ENCODE measurements at places on chromosomes 5 and 9.

- no peak for DNase-seq
Measured at GRCh38 chr5:14003513-14003912, 59.0 kb upstream of the DNAH5 start.

DNA sequence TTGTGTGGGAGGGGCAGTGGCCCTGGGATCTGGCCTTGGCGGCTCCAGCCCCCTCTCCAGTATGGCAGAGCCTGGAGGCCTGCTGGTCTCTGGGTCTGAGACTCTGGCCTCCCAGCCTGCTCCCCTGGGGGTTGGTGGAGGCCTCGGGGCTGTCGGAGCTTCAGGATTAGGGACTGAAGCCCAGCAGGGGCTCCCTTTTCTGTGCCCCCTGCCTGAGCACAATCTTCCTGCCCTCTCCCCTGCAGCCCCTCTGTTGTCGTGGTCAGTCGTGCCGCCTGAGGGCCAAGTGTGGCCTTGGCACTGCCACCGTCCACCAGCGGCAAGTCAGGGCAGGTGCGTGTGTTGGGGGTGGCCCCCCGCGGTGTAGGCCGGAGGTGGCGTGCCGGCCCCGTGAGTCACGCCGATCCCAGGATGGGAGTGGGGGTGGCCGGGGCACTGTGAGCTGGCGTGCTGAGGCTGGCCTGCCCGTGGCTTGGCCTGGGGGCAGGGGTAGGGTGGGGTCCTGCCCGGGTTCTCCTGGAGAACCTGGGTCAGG lies 53.6 kb downstream of the RXRA start:
- peak; percentile 69 for DNase-seq

GRCh38 chr5:73282383-73282782 lies 109.4 kb downstream of the TMEM174 start:
- DNase-seq: no peak

DNA sequence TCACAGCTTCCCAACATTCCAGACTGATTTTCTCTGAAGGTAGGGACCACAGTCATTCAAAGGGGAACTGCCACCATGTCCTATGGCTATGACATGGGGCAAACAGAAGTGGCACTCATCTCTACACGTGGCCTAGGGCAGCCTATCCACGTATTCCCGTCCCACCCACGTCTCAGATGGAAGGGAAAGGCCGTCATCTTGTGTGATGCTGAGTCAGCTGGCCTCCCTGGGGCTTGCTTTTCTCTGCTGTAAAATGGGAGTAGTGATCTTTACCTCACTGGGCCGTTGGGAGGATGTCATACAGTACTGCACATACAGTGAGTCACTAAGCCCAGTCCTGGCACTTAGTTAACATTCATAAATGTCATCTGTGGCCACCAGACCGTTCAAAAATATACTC lies 72.3 kb downstream of the RAPGEF1 start:
- DNase-seq: no peak

DNA sequence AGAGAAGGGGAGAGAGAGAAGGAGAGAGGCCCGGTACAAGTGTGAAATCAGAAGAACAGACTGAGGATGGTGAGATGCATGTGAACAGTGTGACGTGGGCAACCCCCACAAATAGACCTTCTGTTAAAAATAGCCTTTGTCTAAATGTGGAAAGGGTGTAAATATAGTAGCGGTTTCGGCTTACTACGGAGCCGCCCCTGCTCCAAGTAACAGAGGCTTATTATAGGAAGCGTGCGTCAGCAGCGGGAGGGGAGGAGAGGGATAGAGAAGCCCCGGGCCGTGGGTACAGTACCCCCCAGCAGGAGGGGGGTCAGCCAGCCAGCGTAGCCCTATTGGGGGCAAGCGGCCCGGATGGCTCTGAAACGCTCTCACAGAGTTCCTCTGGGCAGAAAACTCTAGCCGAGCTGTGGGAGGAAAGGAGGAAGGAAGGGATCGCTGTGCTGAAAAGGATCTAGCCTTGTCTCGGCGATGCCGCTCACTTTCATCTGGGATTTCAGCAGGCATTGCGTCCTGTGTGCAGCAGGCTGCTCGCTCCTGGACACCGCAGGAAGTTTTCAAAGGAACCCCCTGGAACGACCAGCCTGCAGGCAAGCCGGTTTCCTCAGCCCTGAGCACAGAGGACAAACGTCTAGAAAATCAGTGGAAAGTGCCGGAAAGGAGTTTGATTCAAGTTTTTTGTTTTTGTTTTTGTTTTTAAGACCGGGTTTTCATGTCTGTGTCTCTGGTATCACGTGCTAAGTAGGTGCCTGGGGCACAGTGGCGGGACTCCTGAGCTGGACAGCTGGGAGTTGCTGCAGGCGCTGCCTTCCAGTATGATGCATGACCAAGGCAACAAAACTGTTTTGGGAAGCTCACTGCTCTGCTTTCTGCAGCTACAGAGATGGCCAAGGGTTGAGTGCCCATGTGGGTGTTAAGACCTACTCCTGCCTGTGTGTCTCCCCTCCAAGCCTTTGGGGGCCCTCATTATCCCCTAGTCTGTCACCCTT lies 146.6 kb downstream of the SEC61B start:
- DNase-seq: peak; percentile 13

DNA sequence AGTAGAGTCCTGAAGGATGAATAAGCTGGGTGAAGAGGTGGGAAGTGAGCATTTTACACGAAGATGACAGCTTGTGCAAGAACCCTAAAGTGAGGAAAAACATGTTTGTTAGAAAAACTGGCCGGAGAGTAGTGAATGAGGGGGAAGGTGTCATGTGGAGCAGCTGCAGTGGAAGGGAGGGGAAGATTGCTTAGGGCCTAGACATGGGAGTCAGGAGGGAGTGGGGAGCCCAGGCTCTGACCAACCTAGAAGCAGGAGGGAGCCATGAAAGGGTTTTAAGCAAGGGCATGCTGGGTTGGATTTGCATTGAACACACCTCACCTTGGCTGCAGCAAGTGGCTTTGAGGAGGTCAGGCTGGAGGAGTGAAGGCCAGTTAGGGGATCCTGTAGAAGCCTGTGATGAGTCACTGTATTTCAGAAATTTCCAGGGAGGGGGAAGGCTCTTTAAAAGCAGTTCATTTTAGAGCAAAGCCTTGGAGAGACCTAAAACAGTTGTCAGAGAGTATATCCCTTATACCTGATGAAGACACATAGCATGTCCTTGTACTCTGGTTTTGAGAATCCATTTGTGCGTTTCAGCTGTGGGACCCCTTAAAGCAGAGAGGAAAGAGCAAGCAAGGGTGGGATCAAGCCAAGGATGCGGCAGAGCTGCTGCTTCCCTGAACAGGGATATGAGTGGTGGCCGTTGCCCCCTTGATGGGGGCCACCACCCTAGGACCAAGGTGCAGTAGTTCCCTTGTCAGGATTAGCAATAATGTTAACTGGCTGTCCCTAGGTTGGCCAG lies 45.4 kb downstream of the ANGPTL2 start:
- DNase-seq: no peak

- DNase-seq: no peak
Measured at GRCh38 chr9:133861692-133862091, 123.5 kb upstream of the SARDH start.

DNA sequence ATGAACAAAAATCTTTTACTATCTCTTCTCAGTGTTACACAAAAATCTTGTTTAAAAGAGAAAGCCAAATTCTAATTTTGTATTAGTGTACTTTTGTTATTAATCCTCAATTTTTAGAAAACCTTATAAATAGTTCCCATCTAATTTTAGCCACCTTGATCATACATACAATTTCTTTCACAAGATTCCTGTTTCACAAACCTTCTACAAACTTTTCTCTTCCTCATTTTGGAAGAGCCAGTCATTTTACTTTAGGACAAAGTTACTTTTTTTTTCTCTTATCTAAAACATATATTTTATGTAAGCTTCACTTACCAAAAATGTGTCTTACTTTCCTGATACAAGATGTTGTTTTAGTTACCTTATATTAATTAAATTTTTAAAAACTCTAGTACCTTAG lies 161.3 kb downstream of the YIPF5 start:
- DNase-seq: no peak

DNA sequence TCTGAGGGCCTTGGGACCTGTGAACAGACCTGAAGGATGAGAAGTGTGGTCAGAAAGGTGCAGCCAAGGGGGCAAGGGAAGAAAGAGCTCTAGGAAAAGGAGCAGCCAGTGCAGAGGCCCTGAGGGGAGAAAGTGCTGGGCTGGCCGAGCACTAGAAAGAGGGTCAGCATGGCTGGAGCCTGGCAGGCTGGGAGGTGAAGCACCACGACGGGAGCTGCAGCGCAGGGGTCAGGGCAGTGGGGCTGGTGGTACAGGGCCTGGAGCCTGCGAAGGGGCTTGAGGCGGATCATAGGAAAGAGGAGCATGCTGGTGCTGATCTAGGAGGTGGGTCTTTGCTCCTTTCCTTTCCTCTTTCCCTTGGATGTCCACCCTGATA lies 9.1 kb upstream of the SYNPO start:
- no peak for DNase-seq

- DNase-seq: no peak
Measured at GRCh38 chr5:171872666-171873065, 87.0 kb downstream of the SMIM23 start.

DNA sequence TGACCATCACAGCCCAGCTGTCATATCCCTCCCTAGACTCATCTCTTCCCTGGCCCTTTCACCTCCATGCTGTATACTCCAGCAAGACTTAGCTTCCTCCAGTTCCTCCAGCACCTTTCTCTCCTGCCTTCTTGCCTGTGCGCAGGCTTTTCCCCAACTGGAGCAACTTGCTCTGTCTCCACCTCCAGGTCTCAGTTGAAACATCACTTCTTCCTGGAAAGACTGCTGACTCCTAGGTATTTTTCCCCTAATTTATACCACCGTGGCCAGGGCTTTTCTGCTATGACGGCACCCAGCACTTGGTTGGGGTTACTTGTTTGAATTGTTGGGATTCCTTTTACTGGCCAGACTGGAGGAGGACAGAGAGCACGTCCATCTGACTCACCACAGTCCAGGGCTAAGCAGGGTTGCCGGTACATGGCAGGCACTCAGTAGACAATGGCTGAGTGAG lies 67.5 kb downstream of the KCNIP1 start:
- DNase-seq: peak; percentile 21

GRCh38 chr5:14901462-14902051 lies 30.0 kb upstream of the ANKH start:
- DNase-seq: no peak

GRCh38 chr5:19001539-19001938 lies 986.5 kb downstream of the CDH18 start:
- DNase-seq: no peak

DNA sequence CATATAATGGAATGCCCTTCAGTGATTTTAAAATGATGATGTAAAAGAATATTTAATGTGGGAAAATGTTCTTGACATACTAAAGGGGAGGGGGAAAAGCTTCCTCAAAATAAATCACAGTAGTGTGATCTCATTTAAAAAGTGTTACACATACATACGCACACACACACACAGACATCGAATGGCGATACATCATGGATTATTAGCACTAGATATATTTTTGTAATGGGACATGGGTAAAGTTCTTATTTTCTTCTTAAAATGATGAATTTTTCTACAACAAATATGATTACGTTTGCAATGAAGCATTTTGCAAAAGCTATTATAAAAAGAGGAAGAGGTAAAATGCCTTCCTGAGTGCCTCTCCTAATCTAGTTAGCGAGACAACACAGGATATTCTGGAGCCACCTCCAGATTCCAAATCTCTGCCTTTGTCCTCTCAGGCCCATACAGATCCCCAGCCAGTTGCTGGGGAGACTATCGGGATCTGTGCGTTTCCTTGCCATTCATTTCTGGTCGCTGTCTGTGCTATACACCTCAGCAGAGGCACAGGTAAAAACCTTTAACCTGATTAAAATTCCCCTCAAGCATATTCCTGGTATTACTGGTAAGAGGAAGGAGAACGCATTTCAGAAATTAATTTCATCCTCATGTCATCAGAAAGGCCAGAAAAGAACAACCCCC lies 69.6 kb downstream of the SLC28A3 start:
- no peak for DNase-seq

- DNase-seq: peak; percentile 59
Measured at GRCh38 chr5:75042522-75042921, 9.8 kb downstream of the GCNT4 start.

- peak; percentile 49 for DNase-seq
Measured at GRCh38 chr9:98318834-98319478, 63.5 kb upstream of the TBC1D2 start.

GRCh38 chr9:37760416-37761161 lies 7.0 kb downstream of the TRMT10B start:
- DNase-seq: peak; percentile 69

- no peak for DNase-seq
Measured at GRCh38 chr5:33793276-33793675, 98.5 kb downstream of the ADAMTS12 start.

DNA sequence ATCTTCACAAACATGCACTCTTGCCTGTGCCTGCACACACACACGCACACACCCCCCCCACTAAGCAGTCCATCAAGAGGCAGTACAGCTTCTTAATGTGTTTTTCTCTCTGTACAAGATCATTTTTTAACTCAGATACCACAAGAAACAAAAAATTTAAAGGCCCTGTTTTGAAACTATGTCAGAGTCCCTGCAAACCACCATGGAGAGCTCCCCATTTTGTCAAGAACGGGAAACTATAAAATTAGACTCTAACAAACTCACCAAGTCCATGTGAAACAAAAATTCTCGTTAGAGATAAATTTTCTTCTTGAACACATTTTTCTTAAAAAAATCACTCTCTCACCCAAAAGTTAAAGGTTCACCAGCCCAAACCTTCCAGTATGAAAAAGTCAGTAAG lies 86.3 kb downstream of the ELAVL2 start:
- no peak for DNase-seq

DNA sequence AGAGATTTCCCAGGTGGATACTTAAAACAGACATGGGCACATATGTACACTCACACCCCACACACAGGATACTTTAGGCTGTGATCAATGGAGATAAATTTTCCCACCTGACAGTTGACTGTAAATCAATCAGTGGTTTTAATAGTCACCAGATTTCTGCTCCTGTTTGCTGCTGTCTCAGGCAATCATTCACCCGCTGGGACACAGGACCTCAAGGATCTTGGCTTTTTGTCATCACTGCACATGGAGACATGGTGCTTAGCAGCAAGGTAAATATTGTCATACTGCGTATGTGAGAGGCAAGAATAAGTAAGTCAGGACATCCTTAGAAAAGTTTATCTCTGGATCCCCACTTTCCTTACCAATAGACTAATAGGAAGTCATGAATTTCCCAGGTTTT lies 60.8 kb upstream of the KLF9 start:
- DNase-seq: no peak

DNA sequence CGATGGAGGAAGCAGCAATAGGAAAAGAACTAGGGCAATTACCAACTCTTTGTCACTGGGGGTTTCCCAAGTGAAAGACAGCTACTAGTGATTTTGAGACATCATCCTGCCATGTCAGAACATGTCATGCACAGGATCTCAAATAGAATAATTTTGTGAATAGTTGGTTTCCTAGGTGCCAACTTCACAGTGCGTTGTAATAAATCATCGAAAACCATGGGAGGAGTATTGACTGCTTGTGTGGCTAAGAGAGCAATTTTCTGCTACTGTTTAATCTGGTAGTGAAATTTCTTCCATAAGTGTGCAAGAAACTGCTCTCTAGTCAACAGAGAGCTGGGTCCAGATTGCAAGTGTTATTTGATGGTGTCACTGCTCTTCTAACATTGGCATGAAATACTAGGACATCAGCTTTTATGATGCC lies 168.6 kb downstream of the NNT start:
- peak; percentile 79 for DNase-seq

Data from bronchial epithelial cell (primary cell).